ENCODE measurements at places on chromosomes 4 and X.

DNA sequence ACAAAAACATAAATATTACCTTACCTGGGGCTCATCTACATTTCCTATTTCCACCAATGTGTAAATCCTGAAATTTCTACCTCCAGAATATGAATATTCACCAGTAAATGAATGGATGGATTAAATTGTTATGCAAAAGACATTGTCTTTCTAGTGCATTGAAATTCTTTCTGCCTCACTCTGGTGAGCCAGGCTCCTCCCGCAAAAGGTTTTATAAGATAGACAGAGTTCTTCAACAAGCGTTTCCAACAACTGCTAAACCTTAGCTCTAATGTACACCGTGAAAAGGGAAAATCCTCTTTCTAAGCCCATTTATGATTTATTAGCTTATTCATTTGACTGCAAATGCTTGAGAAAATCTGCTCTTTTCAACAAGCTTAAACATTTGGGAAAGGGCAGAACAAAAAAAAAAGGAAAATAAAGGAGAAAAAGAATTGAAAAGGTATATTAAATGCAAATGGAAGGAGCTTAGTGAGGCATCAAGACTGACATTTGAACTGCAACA is 72.0 kb downstream of the LDB2 start:
- DNase-seq = no peak

DNA sequence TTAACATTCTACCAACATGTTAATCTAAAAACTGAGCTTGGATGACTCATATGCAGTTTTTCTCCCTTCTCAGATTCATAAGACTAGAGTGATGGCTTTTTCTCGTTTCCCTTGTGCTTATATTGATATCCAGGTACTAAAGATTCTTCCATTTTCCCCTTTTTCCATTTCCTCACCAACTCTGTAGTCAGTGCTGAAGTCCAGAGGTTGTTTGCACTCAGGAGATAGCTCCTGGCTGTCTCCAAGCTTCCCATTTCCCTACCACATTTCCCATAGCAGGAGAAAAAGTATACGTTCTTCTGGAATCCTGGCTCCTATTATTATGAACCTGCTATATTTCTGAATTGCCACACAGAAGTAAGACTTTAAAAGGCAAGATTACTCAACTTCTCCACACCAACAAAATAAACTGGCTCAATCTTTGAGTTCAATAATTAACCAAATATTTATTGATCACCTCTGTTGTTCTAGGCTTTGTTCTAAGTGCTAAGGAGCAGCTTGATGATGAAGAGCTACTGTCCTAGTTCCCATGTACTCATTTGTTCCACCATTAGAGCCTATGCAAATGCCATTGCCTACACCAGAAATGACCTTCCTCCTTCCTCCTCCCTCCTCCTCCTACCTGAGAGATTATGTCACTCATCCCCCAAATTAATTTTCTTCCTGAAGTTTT is 454.4 kb upstream of the RPS6KA3 start:
- no peak for DNase-seq

- DNase-seq = no peak
Measured at GRCh38 chr4:41750121-41750625, 1.6 kb upstream of the PHOX2B start.

GRCh38 chr4:140059159-140059558 is 94.8 kb downstream of the MAML3 start:
- DNase-seq = no peak

DNA sequence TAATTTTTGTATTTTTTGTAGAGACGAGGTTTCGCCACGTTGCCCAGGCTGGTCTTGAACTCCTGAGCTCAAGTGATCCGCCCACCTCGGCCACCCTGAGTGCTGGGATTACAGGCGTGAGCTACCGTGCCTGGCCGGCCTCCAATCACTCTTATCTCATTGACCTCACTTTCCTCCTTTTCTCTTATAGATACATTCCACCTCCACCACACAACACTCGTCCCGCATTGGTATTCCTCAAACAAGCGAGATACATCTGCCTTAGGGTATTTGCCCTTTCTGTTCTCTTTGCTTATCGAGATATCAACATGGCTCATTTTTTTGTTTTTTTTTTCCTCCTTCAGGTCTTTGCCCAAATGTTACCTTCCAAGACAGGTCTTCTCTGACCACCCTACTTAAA is 1.8 kb upstream of the PRPS1 start:
- no peak for DNase-seq

Data from germinal center (tissue), 1 donor.